GM04503 (cell line): ENCODE measurements at places on chromosomes 4 and X.

GRCh38 chrX:136104936-136105335 is 42.4 kb upstream of the FHL1 start:
- DNase-seq = no peak

DNA sequence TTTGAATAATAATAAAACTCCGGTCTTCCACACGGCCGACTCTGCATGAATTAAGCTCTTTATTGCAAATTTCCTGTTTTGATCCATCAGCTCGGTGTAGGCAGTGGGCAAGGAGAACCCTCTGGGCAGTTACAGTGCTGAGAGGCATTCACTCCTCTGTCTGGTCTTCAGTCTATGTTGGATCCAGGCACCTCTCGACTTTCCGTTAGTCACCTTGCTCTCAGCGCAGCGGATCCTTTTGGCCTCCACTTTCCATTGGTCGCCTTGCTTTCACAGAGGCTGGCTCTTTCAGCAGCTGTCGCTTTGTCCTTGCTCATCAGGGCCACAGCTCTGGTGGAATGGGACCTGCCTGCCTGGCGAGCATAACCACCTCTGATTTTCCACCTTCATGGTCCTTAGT is 52.9 kb downstream of the TRMT44 start:
- DNase-seq = no peak

DNA sequence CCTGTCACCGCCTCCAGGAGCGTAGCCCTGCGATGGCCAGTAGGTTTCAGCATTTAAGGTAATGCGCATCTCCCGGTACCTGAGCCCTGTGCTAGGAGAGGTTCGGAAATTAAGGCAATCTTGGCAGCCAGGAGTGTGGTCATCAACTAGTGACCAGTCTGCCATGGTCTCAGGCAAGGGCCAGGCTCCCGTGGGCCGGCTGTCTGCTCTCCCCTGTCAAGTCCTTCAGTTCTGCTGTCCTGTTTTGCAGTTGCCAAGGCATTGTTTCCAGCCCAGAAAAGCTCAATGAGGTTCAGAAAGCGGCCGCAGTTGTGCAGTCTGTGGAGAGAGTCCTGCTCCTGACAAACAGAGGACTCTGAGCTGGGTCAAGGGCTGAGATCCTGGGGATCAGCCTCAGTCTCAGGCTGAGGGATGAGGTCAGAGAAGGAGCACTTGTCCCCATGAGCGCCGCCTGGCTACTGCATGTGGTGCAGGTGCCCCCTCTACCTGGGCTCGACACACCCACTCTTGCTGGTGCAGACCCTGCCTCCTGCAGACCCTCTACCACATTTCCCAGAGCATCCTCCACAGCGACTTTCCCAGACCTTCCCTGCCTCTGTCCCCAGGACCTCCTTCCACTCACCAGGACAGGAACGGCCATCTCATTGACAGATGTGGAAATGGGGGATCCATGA is 53.4 kb upstream of the PSAPL1 start:
- no peak for DNase-seq

- DNase-seq = no peak
Observed at GRCh38 chrX:121114691-121115090, 67.3 kb downstream of the GLUD2 start.

DNA sequence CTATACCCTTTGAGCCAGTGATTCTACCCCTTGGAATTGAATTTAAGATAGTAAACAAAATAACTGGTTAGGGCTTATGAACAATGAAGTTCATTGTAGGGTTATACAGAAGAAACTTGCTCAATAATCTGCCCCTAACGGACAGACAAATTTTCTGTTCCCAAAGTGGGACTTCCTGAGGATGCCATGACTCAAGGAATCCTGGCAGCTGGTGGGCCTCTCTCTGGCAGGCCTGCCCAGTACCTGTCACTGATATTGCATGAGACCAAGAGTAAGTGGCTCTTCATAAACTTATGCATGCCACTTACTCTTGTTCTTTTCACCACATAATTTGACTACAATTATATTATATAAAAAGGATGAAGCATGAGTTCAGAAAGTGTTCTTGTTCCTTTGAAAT is 41.5 kb downstream of the GPRIN3 start:
- DNase-seq = no peak

DNA sequence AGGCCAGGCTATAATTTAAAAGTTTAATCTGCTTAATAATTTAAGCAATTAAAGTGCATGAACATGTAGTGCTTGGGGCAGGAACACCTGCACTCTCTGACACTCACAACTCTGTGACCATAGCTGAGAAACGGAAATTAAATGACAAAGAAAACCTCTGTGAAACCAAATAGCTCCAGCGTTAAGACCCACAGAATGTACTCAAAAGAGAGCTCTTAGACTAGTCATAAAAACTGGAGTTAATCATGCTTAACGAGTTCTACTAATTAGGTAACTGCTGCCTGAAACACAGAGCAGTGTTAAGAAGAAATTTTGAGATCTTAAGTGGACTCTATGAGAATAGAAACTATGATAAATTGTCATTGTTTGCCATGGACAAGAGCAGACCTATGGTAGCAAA is 174.4 kb upstream of the SPIN4 start:
- DNase-seq = no peak

DNA sequence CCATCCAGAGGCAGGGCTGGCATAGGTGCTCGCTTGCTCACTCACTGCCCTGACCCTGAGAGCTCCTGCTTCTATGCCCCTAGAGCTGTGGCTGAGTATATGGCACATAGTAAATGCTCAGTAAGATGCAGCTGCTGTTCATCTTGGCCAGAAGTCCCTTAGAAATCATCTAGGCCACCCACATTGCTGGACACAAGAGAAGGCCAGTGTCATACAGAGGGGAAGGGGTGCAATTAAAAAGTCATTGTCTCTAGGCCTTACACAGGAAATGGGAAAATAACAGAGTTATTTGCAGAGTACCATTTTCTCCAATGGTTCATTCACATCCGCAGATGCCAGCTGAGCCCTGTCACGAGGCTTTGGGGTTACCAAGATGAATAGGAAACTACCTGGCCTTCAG is 88.8 kb downstream of the MAMLD1 start:
- DNase-seq = no peak

DNA sequence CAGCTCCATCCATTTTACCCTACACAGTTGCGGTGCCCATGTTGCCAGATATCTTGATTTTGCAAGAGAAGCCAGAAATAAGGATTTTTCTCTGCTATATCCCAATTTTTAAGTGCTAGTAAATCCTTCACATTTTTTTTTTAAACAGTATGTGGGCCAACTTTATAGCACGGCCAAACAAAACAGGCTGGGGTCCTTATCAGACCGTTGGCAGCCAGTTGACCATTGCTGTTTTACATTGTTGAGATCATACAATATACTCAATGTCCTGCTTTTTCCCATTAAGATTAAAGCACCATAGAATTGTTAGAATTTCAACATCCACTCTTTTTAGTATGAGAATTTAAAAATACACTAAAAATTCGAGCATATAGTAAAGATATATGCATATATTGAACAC is 150.9 kb downstream of the SPCS3 start:
- no peak for DNase-seq

DNA sequence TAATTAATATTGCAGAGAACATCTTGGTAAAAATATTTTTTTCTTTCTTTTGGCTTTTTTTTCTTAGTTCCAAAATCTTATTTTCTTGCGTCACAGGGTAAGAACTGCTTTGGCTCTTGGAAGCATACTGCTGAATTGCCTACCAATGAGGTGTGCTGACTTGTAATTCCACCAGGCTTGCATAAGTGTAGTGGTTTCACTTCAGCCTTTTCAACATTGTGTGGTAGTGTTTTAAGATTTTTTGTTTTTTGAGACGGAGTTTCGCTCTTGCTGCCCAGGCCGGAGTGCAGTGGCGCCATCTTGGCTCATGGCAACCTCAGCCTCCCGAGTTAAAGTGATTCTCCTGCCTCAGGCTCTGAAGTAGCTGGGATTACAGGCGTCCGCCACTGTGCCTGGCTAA is 42.4 kb downstream of the N4BP2 start:
- no peak for DNase-seq

DNA sequence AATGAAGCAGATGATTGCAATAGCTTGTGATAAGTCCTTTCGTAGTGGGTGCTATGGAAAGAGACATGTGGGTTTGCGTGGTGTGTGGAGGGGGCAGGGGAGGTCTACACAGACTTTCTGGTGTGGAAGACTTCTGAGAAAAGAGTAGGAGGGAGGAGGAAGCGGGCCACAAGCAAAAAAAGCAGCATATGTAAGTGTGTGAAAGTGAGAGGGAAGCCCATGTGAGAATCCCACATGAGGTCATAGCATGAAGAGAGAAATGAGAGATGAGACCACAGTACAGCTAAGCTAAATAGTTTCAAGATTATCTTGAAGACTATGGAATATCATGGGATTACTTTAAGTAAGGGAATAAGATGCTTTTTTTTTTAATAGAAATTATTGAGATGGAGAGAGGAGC is 2039.9 kb upstream of the TENM3 start:
- no peak for DNase-seq

- no peak for DNase-seq
Observed at GRCh38 chrX:11437642-11438379, 144.6 kb downstream of the AMELX start.

DNA sequence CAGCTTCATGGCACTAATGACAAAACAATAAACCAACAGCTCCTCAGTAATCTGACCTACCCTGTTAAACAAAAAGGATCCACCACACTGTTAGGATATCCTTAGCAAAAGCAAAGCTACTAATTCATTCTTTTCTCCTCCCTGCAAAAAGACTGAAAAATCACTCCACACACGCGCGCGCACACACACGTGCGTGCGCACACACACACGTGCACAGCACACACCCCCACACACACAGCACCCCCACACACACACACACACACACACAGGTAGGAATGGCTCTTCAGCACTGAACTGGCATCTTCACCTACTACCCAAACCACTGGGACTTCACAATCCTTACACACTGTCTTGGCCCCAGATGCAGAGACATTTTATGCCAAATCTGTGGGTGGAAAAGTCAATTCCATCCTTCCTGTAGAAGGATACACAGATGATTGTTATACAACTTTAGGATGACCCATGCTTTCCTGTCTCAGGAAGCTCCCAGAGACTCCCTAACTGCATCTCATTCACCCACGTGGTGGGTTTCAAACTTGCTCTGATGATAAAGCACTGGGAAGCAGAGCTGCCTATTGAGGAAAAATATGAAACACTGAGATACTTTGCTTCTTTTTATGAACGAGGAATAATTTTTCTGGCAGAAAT is 102.5 kb downstream of the TSPAN5 start:
- no peak for DNase-seq

- no peak for DNase-seq
Observed at GRCh38 chr4:186984105-186984644, 260.5 kb upstream of the FAT1 start.

- peak; percentile 16 for DNase-seq
Observed at GRCh38 chr4:73341454-73341853, 62.6 kb upstream of the ALB start.

DNA sequence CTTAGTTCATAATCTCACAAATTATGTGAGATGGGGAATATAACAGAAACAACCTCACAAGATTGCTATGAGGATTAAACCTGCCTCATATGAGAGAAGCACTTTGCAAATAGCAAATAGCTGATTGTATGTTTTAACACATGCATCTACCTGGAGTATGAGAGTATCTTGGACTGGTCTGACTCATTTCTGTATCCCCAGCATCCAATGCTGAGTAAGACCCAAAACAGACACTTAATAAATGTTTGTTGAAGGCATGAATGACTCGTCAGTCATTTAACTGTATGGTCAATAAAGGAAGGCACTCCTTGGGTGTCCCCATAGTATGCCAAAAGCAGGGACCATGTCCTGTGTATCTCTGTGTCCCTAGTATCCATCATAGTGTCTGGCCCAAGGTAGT is 350.9 kb upstream of the F9 start:
- DNase-seq = no peak

DNA sequence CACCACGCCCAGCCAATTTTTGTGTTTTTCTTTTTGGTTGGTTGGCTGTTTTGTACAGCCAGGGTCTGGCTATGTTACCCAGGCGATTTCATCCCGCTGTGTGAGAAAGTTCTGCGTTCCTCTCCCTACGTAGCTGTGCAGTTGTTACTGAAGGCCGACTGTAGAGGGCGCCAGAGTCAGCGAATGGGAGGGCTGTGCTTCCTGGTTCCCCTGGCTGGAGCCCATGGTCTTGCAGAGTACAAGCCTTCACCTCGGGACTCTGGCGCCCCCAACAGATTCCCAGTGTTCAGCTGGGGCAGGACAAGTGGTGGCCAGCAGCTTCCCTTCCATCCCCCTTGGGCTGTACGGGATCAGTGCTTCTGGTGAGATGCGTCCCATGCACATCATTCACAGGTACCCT is 5.6 kb upstream of the CT45A1 start:
- DNase-seq = no peak

DNA sequence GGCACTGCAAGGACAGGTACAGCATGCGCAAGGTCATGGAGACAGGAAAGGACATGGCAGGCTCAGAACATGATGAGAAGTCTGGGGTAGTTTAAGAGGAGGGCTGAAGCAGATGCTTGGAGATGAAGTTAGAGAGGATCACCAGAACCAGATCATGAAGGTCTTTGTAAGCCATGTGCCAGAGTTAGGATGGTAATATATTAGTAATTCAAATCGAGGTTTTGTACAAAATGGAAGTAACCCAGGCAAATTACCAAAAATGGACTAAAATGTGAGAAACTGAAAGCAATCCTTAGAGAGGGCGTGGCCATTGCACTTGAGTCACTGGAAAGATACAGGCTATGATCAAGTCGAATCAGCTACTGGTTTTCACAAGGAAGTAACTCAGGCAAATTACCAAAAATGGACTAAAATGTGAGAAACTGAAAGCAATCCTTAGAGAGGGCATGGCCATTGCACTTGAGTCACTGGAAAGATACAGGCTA is 13.5 kb downstream of the RXFP1 start:
- peak; percentile 12 for DNase-seq

- no peak for DNase-seq
Observed at GRCh38 chr4:181043486-181043885, 1199.7 kb upstream of the TENM3 start.

- no peak for DNase-seq
Observed at GRCh38 chrX:151031391-151031975, 48.3 kb downstream of the HMGB3 start.

- DNase-seq = no peak
Observed at GRCh38 chrX:140503238-140503601, 1.6 kb downstream of the SOX3 start.

DNA sequence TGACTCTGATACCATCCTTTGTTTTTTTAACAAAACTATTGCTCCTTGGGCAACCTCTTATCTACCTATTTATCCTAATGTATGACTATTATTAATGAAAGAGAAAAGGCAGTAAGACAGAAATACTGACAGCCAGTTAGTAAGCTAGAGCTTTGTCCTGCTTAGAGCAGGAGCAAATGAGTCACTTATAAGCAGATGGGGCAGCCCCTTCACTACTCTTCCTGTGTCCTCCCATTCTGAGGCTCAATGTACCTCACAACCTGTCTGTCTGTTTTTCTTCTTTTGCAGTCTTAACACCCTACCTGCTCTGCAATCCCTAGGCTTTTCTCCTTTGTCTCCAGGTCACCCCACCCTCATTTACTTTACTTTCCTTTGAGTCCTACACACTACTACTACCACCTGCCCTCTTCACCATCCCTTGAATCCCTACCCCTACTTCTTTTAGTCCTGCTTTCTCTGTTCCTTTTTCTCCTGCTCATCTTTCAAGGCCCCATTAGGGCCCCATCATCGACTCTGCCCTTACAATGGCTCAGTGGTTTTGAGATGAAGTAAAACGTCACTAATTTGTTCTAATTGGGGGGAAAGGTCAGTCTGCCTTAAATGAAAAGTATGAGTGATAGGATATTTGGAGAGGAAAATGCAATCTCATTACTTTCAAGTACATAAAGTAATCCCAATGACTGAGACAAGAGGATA is 294.3 kb downstream of the GUCY2F start:
- DNase-seq = no peak
